Stimulated activated CD8-positive, alpha-beta memory T cell treated with anti-CD3 and anti-CD28 coated beads, Interleukin-7, amount 100 ng/mL, for 4 hours (primary cell): ENCODE measurements at places on chromosomes 13 and 19.

- no peak for DNase-seq
These were observed 55.8 kb downstream of the ZNF93 start for GRCh38 chr19:19956434-19957075.

GRCh38 chr19:19514215-19514657 lies 1.1 kb downstream of the TSSK6 start:
- DNase-seq: no peak

DNA sequence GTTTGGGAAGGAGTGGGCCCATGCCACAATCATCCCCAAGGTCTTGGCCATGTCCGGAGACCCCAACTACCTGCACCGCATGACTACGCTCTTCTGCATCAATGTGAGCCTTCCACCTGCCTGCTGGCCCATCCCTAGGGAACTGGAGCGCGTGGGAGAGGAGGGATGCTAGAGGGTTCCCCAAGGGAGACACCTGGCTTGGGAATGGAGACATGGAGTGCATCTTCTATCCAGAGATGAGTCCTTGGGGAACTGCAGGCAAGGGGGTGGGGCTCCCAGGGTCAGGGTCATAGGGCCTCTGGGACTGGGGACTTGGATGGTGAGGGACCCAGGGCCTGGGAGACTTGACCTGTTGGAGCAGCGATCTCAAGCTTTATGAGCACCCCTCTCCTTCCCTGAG lies 31.2 kb downstream of the PPP2R1A start:
- DNase-seq: no peak

GRCh38 chr19:10316229-10317044 lies 622 bp upstream of the FDX2 start:
- no peak for DNase-seq

GRCh38 chr19:10158071-10158470 lies 36.7 kb downstream of the DNMT1 start:
- DNase-seq: no peak

DNA sequence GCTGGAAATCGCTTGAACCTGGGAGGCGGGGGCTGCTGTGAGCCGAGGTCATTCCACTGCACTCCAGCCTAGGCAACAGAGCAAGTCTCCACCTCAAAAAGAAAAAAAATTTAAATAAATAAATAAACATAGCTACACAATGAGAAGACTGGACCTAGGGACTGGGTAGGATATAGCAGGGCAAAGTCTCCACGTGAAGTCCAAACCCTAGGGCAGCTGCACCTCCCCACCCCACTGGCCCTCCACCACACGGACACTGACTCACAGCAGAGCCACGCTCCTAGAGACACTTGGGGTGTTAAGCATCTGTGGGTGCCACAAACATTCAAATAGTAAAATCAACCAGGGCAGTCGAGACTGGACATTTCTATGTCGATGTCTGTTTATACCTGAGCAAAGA lies 7.1 kb downstream of the LATS2 start:
- no peak for DNase-seq

- no peak for DNase-seq
These were observed 1.1 kb downstream of the DACH1 start for GRCh38 chr13:71865874-71866334.

- no peak for DNase-seq
These were observed 144.9 kb upstream of the ZNF507 start for GRCh38 chr19:32200312-32201038.

DNA sequence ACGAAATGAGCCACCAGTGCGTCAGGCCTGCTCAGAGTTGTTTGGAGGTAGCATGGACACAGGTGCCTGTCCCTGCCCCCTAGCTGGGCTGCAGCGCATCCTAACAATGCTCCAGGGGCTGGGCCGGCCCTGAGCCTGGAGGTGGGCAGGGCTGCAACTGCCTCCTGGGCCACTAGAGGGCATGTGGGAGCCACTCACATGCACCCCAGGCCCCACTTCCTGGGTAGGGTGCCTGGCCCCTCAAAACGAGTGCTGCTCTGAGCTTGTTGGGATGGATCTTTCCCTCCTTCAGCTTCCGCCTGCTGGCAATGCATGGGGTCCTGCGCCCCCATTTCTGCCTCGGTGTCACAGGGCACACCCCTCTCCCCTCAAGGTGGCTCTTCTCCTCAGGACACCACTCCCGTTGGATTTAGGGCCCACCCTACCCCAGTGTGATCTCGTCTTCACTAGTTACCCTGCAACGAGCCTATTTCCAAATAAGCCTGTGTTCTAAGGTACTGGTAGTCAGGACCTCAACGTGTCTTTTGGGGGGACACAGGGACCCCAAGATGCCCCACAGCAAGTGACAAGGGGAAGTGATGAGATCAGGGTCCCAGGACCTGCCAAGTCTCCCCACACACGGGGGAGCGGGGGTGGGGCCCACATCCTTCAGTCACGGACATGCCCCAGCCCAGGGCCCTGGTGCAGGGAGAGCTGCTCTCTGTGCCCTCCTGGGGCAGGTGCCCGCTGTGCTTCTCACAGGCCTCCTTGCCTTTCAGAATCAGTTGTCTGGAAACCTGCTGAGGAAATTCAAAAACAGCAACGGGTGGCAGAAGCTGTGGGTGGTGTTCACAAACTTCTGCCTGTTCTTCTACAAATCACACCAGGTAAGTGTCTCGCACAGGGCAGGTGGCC lies 131.3 kb downstream of the STK24 start:
- DNase-seq: peak; percentile 56

DNA sequence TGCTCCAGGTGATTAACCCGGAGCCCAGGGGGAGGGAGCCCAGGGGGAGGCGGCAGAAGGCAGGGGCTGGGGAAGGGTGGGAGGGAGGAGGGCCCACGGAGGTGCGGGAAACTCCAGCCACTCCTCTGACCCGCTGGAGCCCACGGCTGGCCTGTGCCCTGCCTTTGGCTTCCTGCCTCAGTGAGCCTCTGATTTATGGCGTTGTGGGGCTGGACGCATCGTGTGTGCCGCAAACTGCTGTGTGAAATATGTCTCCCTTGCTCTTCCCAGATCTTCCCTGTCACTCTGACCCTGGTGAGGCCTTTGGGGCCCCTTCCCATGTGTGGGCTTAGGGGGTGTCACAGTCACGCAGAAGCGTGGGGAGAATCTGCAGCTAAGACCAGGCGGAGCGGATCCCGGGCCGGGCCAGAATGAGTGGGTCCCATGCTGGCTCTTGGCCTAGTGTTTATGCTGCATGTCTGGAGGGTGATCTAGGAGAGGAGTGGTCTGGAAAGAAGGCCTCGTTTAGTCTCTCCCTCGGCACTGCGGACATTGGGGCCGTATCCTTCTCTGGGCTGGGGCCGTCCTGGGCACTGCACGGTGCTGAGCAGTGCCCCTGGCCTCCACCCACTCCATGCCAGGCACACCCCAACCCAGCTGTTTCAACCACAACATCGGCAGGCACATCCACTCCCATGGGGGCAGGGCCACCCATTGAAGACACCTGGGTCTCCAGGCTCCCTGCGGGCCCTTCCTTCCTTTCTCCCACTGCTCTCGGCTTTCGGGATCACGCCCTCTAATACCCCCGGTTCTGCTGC lies 123.0 kb downstream of the KDM4B start:
- no peak for DNase-seq

DNA sequence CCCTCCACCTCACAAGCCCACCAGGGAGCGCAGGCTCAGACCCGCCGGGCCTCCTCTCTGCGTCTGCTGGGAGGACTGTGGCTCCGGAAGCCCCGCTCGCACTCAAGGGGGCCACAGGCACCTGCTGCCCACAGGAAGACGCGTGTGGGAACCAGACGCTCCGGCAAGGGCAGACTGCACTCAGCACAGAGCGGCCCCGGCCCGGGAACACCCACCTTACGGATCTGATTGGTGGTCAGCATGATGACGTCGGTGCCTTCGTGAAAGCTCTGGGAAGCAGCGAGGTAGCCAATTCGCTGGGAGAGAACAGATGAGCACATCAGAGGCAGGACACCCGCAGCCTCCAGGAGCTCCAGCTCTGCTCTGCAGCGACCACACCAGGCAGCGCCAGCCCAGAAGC lies 14.6 kb downstream of the AP3D1 start:
- no peak for DNase-seq

- no peak for DNase-seq
These were observed 177.3 kb upstream of the ZNF507 start for GRCh38 chr19:32168111-32168510.

DNA sequence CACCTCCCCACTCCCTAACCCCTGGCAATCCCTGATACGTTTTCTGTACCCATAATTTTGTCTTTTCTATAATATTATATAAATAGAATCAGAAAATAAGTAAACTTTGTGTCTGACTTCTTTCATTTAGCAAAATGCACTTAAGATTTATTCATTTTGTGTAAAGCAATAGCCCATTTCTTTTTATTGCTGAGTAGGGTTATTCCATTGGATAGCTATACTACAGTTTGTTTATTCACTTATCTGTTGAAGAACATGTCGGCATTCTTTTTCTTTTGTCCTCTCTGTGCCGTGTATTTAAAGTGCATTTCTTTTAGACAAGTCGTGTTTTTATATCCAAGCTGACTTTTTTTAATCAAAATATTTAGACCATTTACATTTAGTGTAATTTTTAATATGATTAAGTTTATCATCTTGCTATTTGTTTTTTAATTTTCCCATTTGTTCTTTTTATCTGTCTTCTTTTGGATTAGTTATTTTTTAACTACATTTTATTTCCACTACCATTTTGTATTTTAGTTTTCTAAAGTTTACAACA lies 176.4 kb upstream of the TSHZ3 start:
- DNase-seq: no peak

GRCh38 chr13:101181076-101181685 lies 235.1 kb downstream of the NALCN start:
- DNase-seq: no peak

GRCh38 chr13:106804991-106805390 lies 237.1 kb upstream of the ARGLU1 start:
- DNase-seq: no peak

- DNase-seq: no peak
These were observed 855 bp downstream of the UNC13A start for GRCh38 chr19:17687141-17687856.

DNA sequence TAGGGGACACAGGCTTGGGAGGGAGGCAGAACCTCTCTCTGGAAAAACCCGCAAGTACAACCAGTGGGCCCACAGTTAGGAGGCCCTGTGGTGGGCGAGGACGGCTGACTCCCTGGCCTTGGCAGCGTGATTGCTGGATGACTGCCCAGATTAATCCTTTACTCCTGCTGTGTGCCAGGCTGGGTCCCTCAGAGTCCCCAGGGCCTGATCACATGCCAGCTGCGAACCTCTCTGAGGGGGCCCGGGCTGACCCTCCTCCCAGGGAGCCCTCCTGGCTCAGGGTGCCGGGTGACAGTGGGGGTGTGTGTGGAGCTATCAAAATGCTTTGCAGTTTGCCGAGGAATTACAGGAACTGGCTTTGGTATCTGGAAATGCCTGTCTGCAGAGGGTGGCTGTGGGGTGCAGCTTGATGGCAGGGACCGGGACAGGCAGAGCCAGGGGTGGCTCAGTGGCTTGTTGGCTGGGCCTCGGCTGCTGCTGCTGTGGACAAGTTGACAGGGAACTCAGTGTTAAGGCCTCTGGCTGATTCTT lies 48.9 kb downstream of the DNM2 start:
- no peak for DNase-seq

- no peak for DNase-seq
These were observed 67.0 kb downstream of the USP12 start for GRCh38 chr13:27104606-27105005.
